Adipocyte (in vitro differentiated cells): ENCODE measurements at places on chromosomes 1 and 21.

DNA sequence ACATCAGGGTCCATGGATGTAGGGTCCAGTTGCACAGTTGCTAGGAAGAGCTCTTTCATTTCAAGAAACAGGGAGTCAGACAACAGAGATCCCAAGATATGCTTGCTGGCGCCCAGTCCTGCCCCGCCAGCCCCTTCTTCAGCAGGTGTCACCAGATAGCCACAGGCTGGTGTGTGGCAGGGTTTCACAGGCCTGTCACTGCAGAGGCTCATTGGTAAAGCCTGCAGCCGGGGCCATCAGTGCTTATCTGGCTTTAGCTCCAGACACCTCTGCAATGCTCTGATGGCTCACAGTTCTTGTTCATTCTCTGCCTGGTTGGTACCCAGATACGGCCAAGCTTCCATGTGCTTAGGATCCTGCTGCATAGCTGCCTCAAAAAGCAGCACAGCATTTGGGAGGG lies 12.4 kb upstream of the ZNF124 start:
- DNase-seq: no peak

GRCh38 chr1:32272557-32273390 lies 19.1 kb upstream of the HDAC1 start:
- DNase-seq: no peak

DNA sequence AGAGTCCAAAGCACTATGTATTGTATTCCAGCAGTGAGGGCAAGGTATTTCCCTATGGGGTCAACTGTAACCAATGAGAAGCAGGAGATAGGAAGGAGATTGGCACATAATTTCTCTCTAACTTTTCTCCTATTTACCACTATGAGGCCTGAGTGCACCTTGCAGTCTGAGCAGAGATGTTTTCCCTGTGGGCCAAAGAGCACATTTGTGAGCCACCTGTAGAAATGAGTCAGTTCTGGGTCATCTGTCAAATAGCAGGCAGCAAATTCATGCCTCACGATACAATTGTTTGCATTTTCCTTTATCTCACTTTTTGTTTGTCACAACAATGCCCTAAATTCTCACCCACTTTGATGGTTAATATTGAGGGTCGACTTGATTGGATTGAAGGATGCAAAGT lies 547.2 kb upstream of the NCAM2 start:
- no peak for DNase-seq

DNA sequence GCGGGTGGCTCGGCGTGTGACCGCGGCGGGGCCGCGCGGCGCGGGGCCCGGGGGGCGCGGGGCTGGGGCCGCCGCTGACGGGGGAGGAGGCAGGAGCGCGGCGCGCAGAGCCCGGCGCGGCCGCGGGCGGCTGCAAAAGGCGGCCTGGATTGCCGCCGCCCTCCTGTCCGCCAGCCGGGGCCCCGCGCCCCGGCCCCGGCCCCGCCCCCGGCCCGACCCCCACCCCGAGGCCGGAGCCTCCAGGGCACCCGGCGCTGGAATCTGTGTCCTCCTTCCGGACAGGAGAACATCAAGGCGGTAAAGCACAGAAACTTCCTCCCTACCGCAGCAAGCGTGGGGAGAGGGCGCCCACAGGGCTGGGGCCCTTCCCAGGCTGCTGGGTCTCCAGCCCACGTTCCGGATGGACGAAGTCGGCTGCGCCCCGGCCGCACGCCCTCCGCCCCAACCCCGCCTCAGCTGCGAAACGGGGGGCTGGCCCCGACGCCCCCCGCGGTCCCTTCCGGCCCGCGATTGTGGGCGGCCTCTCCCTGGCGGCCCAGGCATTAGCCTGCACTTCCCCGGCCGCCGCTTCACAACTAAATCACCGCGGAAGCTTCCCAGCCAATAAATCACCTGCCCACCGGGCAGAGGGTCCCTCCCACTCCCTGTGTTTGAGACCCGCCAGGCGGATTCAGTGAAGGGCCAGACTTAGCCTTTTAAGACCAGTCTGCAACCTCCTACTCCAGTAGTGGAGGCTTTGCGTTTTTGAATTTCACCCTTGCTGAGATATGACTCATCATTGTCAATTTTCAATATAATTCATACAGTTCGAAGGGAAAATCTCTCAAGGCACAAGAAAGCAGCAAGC lies 106.0 kb downstream of the SLC45A1 start:
- peak; percentile 74 for DNase-seq

GRCh38 chr1:108584428-108584856 lies 24.5 kb downstream of the EEIG2 start:
- DNase-seq: no peak

GRCh38 chr1:208248307-208248801 lies 4.2 kb upstream of the PLXNA2 start:
- DNase-seq: no peak

- no peak for DNase-seq
Measured at GRCh38 chr1:53410100-53410541, 49.1 kb upstream of the DMRTB1 start.

DNA sequence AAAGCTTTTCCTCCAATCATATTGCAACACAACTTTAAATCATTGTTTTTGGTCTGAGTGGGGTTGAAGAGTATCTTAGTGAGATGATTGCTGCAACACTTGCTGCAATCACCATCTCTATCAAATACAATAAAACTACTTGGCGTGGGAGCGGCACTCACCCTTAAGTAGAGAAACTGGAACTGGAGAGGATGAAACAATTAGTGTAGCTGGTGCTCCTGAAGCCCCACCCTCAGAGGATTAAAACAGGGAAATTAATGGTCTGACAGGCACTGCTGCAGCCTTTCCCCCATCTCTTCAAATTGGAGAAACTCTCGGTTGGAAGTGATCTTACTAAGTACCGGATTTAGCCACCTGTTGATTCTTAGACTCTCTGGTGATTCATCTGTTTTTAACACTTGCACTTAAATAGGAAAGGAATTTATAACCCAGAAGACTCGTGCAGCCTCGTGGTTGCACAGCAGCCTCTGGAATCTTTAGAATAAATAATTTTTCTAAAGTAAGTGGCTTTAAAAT lies 80.5 kb upstream of the KIF26B start:
- no peak for DNase-seq

DNA sequence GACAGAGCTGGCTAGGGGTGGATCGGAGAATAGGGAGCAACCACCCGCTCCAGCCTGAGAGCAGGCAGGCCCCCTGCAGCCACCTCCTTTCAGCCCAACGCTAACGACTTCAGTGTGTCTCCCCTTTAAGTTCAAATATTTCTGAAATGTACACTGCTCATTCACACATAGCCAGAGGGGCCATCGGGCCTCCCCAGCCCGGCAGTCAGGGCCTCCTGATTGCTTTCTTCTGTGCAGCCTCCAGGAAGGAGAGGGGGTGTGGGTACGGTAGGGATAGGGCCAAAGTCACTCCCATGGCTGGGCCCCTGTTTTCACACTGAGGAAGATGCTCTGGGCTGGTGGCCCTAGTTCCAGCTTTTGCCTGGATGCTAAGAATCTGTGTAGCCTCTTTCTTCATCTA lies 64.8 kb downstream of the EPHB2 start:
- peak; percentile 45 for DNase-seq

DNA sequence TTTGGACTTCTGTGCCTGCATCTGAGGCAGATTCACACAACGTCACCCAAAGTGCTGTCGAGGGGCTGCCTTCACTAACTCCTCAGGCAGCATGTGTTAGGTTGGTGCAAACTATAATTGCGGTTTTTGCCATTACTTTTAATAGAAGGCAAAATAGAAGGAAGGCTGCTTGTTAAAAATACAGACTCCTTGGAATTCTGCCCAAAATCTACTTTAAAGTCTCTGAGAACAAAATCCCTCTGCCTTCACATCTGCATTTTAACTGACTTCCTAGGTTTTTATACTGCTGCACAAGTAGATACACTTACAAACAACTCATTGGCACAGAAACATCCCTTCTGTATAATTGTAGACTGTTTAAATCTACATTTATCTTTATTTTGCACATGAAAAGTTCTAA lies 41.3 kb upstream of the SLC19A2 start:
- no peak for DNase-seq

DNA sequence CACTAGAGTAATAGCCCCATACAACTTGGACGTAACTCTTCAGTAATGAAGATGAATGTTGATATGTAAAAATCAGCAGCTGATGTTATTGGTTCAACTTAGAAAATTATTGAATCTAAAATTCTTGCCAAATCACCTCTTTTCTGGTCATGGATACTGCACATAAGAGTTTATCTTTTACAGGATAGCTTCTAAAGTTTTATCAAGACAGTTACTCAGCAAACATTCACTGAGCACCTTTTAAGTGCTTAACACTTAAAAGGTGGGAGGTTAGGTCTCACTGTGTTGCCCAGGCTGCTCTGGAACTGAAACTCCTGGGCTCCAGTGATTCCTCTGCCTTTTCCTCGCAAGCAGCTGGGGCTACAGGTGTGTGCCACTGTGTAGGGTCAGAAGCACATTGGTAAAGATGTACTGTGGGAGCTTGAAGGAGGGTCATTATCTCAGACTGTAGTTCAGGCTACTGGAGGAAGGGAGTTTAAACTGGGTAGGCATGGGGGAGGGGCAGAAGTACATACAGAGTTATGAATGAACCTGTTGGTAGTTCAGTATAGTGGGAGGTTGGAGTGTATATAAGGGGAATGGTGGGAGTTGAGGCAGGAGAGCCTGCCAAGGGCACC lies 2.0 kb downstream of the MPZL1 start:
- DNase-seq: no peak

GRCh38 chr1:184791550-184791900 lies 36.9 kb upstream of the EDEM3 start:
- DNase-seq: peak; percentile 49

DNA sequence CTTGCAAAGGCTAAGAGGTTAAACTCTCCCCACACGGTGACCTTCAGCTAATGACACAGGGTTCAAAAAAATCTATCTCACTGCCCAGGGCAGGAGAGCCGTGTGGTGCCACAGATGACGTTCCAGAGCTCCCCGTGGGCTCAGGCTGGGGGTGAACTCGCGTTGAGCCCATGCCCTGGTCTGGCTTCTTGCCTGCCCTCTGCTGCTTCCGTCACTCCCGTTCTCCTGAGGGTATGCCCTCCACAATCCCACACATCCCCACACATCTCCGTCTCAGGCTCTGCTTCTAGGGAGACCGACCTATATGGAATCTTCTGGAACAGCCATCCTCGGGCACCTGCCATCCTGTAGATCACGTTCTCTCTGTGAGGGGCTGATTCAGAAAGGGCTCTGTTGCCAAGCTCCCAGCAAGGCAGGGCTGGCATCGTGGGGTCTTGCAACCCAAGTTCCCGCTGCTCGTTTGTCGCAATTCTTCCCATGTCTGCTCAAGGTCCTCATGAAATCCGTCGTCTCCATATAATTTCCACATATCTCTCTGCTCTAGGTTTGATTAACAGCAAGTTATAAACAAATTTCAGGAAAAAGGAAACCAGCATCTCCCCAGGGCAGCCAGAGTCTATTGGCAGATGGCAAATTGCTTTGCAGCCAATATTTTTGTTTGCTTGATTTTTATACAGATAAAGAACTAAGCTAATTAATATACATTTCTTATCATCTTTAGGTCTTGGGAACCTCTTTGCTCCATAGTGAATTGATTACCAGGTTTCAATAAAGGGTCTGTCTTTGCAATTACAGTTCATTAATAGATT lies 278.2 kb downstream of the PTPRU start:
- DNase-seq: no peak

DNA sequence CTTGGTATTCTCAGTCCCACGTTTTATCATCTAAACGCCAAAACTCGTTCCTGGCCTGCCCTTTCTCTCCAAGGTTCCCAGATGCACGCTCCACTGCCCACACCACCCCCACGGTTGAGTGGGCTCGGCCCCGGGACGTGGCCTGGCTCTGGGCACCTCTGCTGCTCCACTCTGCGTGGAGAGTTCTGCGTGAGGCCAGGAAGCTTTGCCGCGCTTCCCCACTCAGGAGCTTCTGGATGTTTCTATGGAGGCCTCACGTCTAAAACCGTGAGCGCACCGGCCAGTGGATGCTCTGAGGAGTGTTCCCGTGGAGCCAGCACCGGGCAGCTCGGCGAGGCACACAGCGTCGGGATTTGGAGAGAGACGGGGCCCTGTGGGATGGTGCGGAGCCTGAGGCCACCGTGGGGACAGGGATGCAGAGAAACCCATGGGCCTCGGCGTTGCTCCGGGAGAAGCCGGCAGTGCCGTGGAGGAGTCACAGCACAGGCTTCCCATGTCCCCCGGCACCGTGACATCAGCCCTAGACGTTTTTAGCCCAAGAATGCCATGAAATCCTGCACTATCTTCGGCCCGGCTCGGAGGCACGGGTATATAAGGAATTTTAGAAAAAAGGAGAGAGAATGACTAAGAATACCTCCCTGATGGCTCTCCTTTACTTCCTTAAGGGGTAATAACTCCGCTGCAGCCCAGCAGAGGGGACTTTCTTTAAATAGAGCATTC lies 125.9 kb downstream of the PRDM16 start:
- no peak for DNase-seq

GRCh38 chr1:83996621-83997020 lies 2.3 kb downstream of the TTLL7 start:
- DNase-seq: peak; percentile 66

GRCh38 chr1:228112617-228113016 lies 3.5 kb upstream of the MRPL55 start:
- no peak for DNase-seq

DNA sequence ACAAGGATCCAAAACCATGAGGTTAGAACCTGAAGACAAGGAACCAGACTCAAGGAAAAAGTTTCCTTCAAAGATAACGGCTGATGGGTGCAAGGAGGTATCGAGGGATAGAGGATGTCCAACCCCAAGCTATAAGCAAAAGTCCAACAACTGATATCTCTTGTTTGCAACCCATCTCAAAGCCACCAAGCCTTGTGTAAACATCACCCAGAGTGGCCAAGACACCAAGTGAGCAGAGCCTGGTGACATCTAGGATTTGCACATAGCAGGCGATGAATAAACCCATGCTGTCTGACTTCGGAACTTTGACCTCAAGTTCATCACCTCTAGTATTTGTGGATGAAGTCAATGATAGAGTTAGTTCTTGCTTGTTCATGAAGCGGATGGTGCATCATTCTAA lies 180.7 kb downstream of the ETS2 start:
- no peak for DNase-seq

- DNase-seq: no peak
Measured at GRCh38 chr1:48741380-48741779, 35.3 kb downstream of the BEND5 start.

DNA sequence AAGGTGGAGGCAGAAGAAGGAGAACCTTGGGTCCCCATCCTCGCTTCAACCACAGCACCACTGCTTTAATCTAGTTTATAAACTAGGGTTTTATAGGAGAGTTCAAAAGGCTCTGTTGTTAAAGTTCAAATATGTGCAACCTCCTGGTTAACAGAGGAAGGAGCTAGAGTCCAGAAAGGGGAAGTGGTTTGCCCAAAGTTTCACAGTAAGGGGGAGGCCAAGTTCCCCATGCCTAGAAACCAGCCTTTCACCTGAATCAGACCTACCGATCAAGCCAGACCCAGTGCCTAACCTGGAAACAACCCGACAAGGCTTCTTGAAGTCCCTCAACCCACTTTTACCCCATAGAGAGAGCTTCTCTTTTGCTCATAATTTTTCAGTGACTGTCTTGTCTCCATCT lies 106.5 kb downstream of the PLPP3 start:
- no peak for DNase-seq

- DNase-seq: no peak
Measured at GRCh38 chr1:110300412-110301085, 38.6 kb upstream of the RBM15 start.

- DNase-seq: no peak
Measured at GRCh38 chr21:17784180-17784598, 35.0 kb downstream of the C21orf91 start.
